ENCODE measurements at places on chromosomes 1 and 21.

DNA sequence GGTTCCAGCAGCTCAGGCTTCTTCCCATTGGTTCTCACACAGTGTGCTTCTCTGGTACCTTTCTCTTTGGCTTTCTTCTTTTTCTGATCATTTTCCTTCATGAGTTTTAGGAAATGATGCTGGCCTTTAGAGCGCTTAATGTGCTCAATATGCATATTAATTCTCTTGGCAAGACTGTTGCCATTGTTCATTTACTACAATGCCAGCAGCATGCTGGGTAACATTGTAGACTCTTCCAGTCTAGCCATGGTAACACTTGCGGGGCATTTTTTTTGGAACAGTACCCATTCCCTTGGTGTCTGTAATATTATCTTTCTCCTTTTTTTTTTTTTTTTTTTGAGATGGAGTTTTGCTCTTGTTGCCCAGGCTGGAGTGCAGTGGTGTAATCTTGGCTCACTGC, 21.7 kb downstream of the UBE4B start:
- no peak for DNase-seq

GRCh38 chr1:51636764-51637522, 20.1 kb downstream of the OSBPL9 start:
- no peak for DNase-seq

DNA sequence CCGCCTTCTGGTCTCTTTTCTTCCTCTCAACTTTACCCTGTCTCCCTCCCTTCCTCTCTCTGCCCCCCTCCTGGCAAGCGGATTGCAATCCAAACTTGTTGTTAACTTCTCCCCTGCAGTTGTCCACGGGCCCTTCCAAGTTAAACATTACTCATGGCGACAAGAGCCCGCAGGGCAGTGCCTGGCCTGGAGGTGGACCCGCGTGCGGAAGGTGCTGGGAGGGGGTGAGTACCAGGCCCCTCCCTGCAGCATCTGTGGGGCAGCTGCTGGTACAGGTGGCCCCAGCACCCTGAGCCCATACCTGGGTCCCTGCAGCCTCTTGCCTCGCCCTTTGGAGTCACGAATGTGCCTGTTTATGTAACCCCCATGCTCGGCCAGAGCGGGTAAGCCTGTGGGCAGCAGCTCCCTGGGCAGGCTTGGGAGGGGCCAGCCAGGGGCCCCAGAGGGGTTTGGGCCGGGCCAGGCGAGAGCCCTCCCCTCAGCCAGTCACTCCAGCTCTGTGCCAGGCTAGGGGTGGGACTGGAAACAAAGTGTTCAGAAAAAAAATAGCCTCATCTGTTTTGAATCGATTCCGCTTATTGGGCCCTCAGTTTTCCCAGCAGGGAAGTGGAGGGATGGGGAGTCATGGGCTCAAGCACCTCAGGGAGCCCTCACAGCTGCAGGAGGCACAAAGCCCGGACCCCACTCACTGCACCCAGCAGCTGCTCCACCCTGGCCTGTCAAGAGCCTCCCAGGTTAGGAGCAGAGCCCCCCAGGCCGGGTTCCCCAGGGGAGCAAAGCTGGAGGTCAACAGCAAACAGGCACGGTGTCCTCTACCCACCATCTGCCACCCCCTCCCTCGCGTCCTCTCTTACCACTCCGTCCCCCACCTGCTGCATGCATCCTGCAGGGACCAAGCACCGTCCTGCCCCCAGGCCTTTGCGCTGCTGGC, 14.0 kb upstream of the FAAP20 start:
- DNase-seq: no peak

DNA sequence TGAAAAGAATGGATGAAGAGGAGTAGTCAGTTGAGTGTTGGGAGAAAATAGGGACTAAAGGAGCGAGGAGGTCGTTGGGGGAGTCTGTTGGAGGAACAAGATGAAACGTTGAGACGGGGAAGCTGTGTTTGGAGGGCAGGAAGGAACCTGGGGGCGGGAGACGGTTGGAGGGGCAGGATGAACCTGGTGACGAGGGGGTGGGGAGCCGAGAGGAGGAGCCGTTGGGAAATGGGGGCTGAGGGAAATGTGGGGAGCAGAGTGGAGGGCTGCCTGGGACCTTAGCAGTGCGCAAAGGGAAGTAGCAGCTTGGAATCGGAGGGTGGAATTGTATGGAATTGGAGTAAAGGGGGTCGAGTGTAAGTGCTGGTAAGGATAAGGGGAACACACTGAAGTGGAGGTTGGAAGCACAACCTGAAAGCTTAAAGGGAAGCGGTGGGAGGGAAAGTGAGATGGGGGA, 630 bp downstream of the MTF2 start:
- DNase-seq: peak; percentile 5

GRCh38 chr1:161071886-161072371, 2.2 kb upstream of the ARHGAP30 start:
- DNase-seq: peak; percentile 76
